ENCODE measurements at places on chromosomes 3 and 15. TPM values are rescaled to one million over a fixed set of nuclear protein-coding genes. Genes with fewer than 3 reads are reported as not detected.

EFCC1 gene
- total RNA-seq = 1.5 TPM

BUB1B gene
- total RNA-seq = 0.85 TPM

EFCAB12 gene
- not detected for total RNA-seq

TMEM40 gene
- 4.5 TPM for total RNA-seq

UPK1B gene
- total RNA-seq = not detected

FEZF2 gene
- total RNA-seq = not detected

SLC27A2 gene
- not detected for total RNA-seq

POC1A gene
- 1.2 TPM for total RNA-seq

LRTM1 gene
- not detected for total RNA-seq

NPAP1 gene
- total RNA-seq = not detected

EFL1 gene
- 12.9 TPM for total RNA-seq

TARS3 gene
- total RNA-seq = 36.2 TPM

UROC1 gene
- total RNA-seq = not detected

C3orf20 gene
- not detected for total RNA-seq

ZBED2 gene
- total RNA-seq = not detected

CHRFAM7A gene
- 2.4 TPM for total RNA-seq

CACNA1D gene
- total RNA-seq = 1.1 TPM

CRYGS gene
- total RNA-seq = 1.6 TPM

SNTN gene
- total RNA-seq = not detected

Measured in left ventricle myocardium inferior (tissue), 1 donor.